ENCODE measurements at places on chromosomes 5 and 9. TPM values are rescaled to one million over a fixed set of nuclear protein-coding genes. Genes with fewer than 3 reads are reported as not detected.

GRCh38 chr5:38768412-38769211 is 77.2 kb upstream of the OSMR start:
- no peak for DNase-seq

NDOR1 gene
- 45.2 TPM for total RNA-seq

DNA sequence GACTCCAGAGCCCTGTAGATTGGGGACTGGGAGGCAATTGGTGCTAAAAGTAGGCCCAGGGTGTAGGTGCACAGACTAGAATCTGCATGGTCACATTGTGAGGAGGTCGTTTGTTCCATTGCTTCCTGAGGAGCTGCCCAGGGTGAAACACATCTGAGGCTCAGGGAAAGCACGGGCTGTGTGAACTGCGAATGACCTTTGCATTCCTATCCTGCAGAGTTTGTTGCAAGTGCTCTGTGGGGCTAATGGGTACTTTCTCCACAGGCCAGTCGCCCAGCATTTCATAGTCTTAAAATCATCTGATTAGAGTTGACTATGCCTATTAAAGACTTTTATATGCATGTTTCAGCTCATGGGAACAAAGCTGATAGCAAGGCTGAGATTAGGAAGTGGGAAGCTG is 14.4 kb upstream of the SLC46A2 start:
- DNase-seq: no peak

DNA sequence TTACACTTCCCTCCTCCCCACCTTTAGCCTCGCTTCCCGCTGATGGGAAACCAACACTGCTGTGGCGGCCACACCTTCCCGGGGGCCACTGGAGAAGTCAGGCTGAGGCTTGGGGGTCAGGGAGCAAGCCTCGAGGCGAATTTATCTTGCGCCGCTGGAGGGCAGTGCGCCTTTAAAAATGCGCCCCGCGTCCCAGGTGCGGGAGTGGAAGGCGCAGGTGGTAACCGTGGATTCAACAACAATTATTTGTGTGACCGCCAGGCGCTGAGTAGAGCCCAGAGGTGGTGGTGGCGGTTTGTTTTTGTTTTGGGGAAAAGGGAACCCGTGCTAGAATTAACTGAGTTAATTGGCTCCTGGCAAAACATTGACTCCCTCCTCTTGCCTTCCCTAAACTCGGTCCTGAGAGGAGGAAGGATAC is 1.1 kb downstream of the CFAP77 start:
- DNase-seq: peak; percentile 60

GRCh38 chr5:31413030-31413812 is 118.7 kb downstream of the DROSHA start:
- no peak for DNase-seq

CCIN gene
- not detected for total RNA-seq

GRCh38 chr9:74772121-74772520 is 115.6 kb downstream of the TRPM6 start:
- DNase-seq: no peak

DNA sequence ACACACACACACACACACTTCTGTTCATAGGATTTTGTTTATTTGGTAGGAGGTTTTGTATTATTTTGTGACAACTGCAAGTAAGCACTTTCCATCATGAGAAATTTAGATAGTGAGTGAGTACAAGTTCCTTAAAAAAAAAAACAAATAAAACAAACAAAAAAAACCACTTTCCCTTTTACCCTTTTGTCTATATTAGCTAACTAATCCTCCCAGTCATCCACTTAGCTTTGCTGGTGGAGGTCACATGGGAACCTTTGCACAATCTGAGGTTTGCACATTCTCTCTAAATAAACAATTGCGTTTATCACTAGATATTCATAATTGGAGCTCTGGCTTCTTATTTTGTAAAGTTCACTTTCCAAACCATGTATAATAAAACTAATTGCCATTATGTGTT is 6.8 kb downstream of the ITGA1 start:
- no peak for DNase-seq

- DNase-seq: no peak
Observed at GRCh38 chr9:20781092-20781491, 97.0 kb downstream of the FOCAD start.

ARRDC1 gene
- 27.5 TPM for total RNA-seq

DNA sequence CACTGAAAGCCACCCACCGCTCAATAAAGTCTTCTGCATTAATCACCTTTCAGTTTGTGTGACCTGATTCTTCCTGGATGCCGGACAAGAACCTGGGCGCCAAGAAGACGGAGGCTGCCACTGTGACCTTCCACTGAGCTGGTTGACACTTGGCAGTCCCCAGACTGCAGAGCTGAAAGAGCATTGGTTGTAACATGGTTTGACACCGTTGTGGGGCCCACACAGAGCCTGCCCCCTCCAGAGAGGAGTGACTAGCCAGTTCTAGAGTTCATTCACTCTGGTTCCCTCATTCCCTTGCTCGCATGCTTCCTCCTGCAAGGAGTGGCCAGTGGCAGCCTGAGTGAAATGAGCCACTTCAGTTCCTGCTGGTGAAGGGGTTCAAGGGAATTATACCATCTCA is 86.2 kb upstream of the ANXA1 start:
- no peak for DNase-seq

GRCh38 chr9:131366761-131367401 is 27.0 kb upstream of the PRRC2B start:
- DNase-seq: no peak

GRCh38 chr9:130629443-130630070 is 34.8 kb upstream of the PRDM12 start:
- DNase-seq: no peak

TICAM2 gene
- total RNA-seq: 0.82 TPM

GRCh38 chr5:58457050-58457449 is 2.8 kb downstream of the PLK2 start:
- DNase-seq: no peak

GRCh38 chr5:124438903-124439281 is 307.5 kb downstream of the ZNF608 start:
- no peak for DNase-seq

ARL14EPL gene
- total RNA-seq: not detected

DNA sequence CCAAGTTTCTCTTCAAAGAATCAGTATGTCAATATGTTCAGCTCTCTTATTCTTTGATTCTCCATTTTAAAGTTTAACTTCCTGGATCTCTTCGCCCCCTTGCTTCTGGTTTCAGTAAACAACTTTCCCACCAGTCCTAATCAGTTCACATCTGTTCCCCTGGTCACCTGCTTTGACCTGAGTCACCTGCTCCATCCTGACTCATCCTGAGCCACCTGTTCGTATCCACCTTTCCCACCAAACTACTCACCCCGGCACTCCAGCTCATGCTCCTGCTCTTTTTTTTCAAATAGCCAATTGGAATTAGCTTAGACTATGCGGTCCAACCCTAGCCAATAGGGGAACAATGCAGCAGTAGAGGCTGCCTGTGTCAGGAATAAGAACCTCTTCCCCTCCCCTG is 23.6 kb upstream of the CSF1R start:
- no peak for DNase-seq
